ENCODE measurements at places on chromosomes 6 and 20.

DNA sequence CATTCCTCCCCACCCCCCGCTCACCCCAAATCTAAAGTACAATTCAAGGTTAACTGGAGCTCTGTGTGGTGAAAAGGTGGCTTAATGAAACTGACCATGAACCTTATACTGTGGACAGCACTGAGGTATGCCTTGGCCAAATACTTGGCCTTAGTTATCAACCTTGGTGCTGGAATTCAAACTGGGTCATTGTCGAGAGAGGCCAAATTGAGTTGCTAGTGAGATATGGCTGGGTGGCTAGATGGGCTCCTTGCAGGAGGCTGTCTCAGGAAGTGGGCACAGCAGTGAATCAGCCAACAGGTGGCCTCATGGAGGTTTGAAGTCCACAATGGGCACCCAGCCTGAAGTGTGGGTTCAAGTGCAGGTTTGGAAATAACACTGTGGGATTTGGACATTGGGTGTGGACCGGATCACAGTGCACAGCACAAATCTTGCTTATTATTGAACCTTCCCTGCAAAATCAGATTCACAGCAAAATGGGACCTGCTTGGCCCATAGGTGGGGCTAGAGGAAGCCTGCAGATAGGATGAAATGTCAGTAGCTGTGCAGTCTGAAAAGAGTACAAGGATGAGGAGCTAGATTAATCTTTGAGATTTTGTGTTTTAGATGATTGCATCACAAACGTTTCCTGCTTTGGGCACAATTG lies 5.6 kb upstream of the BTBD3 start:
- DNase-seq: no peak

DNA sequence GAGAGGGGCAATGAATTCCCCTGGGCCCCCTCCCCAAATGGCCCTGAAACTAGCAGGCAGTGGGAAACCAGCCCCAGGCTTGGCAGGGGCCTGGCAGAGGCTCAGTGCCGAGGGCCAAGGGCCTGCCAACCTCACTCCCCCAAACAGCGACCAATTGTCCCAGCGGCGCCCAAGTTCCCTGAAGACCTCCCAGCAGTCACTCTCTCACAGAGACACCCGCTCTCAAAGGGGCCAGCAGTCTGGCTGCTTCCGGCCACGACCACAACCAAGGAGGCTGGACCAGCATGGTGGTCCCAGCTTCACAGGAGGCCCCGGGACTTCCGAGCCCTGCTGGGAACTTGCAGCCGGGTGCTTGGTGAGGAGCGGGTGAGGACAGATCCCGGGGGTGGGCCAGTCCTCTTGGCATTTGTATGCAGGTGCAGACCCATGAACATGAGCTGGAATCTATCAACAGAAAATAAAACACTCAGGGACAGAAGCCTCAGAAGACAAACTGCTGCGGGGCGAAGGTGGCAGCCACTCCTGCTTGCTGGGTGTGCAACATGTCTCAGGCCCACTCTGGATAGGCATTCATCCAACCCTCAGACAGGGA lies 17.5 kb upstream of the SIRPA start:
- DNase-seq: no peak

DNA sequence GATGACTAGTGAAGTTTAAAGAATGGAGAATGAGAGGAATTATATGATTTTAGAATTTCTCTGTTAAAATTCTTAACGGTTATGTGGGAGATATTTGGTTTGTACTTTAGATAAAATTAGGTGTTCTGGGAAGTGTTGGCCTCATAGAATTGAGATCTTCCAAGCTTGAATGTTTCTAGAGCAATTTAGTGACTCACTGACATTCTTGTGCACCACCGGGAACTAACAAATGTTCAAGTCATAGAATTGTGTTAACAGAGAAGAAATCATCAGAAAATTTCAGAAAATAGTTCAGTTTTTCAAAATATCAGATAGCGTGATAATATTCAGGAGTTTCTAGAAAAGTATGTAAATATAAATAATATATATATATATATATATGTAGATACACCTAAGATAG lies 67.9 kb upstream of the BMP5 start:
- DNase-seq: no peak

GRCh38 chr20:38536310-38536709 lies 44.7 kb upstream of the ADIG start:
- no peak for DNase-seq

DNA sequence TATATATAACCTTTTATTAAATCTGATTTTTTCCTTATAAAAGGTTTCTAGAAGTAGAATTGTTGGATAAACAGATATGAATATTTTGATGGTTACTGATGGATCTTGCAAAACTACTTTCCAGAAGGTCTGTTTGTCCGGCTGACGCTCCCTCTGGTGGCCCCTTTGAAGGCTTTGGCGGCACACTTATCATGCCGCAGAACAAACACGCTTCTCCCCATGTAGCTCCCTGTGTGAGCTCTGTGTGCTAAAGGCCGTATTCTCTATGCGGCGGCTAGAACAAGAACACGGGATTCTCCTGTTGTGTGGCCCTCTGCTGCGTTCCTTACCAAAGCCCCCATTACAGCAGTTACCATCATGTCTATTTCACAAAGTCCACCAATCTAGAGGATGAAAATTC lies 30.0 kb downstream of the PPP1R3G start:
- no peak for DNase-seq

GRCh38 chr6:16562498-16562897 lies 198.8 kb downstream of the ATXN1 start:
- no peak for DNase-seq

GRCh38 chr6:70764706-70765105 lies 97.0 kb downstream of the SMAP1 start:
- no peak for DNase-seq

GRCh38 chr6:28923318-28924102 lies at the start of gene TRIM27:
Gene TRIM27, minus strand, starts transcription at chr6:28923985. Its CDS starts 353 bp downstream, at chr6:28923632.
- DNase-seq: peak; percentile 68

DNA sequence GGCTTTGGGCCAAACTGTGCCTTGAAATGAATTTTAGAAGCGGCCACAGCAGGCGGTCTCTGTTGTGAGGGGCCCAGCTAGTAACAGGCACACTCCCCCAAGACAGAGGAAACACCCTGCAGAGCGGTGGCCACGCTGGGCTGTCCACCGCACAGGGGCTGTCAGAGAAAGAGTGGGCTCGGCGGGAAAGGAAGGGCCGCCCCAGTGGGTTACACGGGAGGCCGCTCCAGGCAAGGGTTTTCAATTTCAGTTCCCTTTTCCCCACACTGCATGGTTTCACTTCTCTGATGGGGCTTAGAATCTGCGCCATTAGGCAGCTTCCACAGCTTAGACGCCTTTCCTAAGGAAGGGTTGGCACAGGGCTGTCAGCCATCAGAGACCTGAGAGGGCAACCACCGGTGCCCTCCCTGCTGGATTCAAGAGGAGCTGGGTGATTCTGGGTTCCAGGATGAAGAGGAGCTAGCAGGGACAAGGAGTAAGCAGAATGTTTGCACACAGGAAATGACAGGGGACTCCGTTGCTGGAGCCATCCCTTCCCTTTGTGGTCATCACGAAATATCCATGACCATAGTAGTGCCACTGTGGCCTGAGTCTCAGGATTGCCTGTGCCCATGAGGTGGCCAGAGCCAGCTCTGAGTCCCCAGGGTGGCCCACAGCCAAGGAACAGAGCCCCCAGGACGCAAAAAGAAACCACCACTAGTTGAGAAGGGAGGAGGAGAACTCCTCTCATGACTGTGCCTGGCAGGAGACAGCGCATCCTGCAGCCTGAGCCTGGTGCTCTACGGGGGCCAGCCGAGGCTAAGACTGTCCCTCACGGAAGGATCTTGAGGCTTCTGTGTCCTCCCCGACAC lies 282.7 kb downstream of the NRN1 start:
- DNase-seq: no peak

- no peak for DNase-seq
These were observed 467.8 kb downstream of the PTPRT start for GRCh38 chr20:42721923-42722322.

DNA sequence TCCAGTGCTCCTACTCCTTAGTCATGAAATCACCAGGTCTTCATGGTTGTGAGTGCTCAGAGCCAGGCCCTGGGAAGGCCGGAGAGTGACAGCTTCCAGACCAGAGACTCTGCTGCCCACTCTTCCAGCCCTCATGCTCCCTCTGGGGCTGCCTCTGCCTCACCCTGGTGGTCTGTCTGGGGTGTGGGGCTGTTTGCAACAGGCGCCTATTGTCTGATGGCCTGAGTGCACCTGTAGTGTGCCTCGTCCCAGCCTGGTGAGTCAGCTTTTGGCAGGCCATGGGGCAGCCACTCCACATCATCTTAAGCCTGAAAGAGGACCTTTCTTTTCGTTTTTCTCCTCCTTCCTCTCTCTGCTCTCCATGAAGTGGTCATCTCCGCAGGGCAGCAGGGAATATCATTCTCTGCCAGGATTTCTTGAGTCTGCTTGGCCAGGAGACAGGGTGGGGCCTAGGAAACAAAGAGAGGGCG lies 173.8 kb downstream of the VEGFA start:
- no peak for DNase-seq

- no peak for DNase-seq
These were observed at the start of gene HLA-DRA for GRCh38 chr6:32439602-32440214. Gene HLA-DRA, plus strand, starts transcription at chr6:32439887. Its CDS starts 64 bp downstream, at chr6:32439951.

GRCh38 chr6:82467338-82467737 lies 103.7 kb downstream of the TPBG start:
- DNase-seq: no peak

DNA sequence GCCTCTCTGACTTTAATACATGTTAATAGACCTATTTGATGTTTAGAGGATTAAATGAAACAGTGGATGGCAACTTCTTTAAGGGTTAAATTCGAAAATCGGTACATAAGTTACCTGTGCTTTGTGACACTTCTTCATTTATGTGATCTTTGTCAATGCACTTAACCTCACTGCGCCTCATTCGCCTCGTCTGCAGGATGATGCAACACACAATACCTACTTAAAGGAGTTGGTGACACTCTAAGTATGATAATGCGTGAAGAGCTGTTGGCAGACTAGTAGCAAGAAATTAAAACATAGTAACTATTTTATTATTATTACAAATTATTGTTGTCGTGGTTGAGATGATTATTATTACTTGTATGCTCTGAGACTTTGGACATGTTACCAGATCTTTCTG lies 92.8 kb downstream of the TSHZ2 start:
- DNase-seq: no peak

GRCh38 chr6:139557547-139557946 lies 183.1 kb upstream of the CITED2 start:
- no peak for DNase-seq

DNA sequence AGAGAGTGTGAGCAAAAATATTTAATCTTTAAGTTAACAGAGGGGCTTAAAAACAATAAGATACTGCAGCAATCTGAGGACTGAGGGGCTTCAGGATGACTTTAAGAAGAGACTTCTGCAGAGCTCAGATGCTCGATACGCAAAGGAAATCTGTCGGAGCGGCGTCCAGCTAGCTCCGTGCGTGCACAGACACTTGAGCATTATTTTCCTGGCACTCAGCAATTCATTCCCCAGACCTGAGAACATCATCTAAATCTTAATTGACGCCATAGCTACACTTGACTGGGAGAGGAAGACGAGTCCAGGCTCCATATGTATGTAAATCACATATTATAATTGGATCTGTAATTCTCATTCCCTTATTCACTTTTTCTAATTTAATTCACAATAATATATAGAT lies 228.2 kb downstream of the SOD2 start:
- no peak for DNase-seq

DNA sequence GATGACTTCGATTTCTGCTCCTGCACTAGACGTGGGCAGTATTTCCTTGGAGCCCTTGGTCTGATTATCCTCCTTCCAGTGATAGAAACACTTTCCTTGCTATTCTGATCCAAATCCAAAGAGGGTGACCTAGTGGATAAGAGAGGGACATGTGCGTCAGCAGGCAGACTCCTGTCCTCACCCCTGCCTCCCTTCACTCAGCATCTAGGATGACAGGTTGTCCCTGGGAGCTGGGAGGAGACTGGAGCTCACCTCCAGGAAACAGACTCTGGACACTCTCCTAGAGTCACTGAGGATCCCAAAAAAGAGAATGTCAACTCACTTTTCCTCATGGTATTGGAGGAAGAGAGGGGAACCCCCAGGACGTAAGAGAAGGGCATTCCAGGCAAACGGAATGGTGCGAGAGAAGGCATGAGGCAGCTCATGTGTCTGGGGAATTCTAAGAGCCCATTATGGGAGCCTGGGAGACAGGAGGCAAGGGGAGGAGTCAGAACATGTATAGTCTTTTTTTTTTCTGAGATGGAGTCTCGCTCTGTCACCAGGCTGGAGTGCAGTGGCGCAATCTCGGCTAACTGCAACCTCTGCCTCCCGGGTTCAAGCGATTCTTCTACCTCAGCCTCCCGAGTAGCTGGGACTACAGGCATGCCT lies 2.2 kb downstream of the C20orf173 start:
- no peak for DNase-seq

DNA sequence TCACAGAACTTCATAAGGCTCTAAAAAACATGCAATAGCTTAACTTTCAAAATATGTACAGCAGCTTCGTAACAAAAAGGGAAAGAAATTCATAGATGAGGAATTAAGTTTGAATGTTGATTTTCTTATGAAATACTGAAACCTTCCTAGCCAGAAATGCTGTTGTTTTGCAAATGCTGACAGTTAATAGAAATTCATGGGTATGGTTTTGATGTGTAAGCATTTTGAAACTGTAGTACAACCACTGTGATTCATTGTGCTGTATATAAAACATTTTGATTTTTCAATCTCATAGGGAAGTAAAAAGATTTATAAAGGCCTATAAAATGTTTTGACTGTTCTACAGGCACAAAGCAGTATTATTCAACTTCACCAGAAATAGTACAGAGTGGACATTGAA lies 228.4 kb upstream of the EYS start:
- DNase-seq: no peak
